ENCODE measurements at places on chromosomes 7 and 10.

GRCh38 chr10:86313621-86314041, 53.0 kb downstream of the GRID1 start:
- no peak for DNase-seq

- DNase-seq, result no peak
These were observed 545.0 kb upstream of the C7orf33 start for GRCh38 chr7:148045521-148045920.

DNA sequence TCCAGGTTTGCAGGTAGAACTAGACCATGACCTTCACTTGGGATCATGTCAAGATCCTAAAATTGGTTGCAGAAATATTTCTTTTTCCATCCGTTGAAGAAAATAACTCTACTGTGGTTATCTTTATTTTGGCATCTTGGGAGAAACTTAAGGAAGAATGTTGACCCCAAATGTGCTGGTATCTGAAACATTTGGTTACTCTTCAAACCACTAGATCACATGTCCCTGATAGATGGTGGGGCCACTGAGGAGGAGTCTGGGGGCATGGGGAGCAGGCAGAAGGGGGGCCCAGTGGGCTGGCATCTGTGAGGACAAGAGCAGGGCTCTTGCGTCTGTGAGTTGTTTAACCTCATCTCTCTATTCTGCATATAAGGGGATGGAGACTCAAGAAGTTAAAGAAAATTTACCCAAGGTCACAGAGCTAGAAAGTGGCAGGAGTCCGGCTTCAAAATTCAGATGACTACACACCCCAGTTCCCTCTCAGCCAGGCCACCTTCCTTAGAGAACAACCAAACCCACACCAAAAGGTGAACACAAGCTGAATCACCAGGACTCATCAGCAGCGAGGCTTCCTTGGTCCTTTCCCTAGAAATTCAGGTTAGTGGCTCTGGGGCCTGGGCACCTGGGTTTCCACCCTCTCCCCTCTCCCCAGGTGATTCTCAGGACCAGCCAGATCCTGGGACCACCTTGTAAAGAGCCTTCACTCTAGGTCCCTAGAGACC, 40.6 kb upstream of the SRGN start:
- no peak for DNase-seq

- DNase-seq, result no peak
These were observed 80.2 kb downstream of the ADCY1 start for GRCh38 chr7:45654341-45654740.

DNA sequence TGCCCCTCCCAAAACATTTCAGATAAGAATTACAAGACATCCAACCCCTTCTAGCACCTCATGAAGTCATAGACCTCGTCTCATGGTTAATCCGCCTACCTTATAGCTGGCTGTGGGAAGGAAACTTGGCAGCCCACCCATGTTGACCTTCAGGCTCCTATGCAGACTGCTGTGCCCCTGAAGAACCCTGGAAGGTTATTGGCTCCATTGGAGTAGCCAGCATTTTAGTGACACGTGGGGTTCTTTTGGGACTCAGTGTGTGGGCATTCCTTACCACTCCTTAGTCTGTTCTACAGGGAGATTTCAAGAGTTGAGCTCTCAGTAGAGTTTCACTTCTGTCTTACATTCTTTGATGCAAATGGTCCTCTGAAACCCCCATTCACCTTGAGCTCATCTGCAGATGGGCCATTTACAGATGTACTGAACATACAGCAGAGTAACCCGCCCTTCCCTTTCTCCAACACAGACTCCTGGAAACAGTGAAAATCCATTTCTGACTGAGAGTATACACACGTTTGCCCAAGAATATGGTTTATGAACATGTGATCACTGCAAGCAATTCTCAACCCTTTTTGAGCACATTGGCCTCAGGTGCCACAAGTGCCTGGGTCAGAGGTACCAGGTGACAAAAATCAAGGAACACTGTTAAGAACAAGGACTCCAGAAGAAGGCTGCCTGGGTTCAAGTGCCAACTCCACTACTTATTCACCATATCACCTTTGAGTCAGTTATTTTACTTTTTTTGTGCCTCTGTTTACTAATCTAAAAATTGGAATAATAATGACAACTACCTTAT, 54.0 kb upstream of the HECW1 start:
- no peak for DNase-seq

GRCh38 chr10:43790147-43790546, 141.5 kb upstream of the ZNF32 start:
- DNase-seq, result no peak

- no peak for DNase-seq
These were observed 240.8 kb upstream of the KLF14 start for GRCh38 chr7:130974794-130975193.

- no peak for DNase-seq
These were observed 935.9 kb downstream of the GATA3 start for GRCh38 chr10:8990280-8990987.

DNA sequence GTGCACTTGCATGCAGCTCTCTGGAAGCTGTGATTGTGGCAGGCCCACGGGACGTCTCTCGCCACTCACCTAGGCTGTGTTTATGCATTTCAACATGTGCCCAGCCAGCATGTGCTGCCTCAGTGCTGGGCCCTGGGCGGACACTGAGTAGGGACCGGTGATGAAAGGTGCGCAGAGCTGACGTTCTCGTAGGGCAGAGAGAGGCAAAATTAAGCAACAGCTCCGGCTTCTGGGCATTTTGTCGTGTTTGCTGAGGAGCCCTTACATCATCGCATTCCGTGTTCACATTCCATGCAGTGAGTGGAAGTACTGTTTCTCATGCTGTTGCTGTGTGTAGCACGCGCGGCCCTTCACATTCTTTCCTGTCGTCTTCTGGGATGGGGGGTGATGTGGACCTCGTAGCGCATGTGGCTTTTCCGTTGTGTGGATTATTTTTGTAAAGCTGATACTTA, 50.5 kb downstream of the PRF1 start:
- DNase-seq, result no peak

DNA sequence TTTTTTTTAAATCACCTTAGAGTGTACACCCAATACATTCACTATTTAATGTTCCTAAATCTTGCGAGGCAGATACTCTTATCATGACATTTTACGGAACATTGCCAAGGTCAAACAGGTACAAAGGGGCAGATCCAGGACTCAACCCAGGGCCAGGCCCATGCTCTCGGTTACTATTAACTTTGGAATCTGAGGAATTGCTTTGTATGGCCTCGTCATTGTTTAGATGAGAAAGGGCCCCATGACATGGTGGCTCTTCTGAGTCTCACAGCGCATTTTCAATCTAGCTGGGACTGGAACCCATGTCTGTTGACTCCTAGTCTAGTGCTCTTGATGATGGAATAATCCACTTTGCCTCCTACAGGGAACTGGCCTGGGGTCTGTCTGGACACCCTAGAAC, 59.1 kb downstream of the GATA3 start:
- no peak for DNase-seq

DNA sequence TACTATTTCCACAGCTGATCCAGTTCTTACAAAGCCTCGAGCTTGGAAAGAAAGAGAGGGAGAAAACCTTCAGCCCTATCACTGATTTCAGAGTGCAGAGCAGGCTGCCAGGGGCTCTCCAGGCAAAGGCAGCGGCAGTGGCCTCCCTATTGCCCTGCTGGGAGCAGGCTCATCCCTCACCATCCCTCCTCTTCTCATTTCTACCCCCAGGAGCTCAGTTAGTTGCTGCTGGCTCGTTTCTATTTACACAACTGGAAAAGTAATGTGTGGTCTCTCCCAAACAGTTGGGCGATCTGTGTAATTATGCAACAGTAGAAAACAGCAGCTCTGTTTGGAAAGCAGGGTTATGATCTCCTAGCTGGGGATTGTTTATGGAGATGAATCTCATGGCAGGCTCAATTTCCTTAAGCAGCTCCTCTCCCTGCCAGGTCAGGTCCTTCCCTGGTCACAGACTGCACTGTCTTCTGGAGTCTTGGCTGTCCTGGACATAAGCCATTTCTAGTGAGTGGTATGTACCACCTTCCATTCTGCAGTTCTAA, 28.7 kb upstream of the TNS3 start:
- no peak for DNase-seq

DNA sequence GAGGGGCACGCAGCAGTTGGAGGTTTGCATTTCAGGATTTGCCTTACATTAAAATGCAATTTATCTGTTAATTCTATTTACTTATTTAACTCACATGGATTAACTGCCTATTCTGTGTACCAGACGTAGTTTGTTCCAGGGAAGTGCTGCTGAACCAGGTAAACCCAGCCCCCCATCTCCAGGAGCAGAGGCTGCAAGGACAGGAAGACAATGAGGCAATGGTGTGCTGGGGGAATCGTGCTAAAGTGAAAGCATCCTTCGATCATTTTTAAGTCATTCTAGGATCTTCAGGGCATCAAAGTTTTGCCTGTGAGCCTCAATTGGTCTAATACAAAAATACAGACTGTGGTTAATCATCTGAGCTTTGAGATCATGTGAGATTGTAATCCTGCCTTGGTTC, 166.4 kb downstream of the DNAJB6 start:
- DNase-seq, result no peak

- no peak for DNase-seq
These were observed 53.6 kb upstream of the LRRC17 start for GRCh38 chr7:102859084-102859798.

GRCh38 chr10:88457660-88458059, 125.5 kb downstream of the RNLS start:
- no peak for DNase-seq

DNA sequence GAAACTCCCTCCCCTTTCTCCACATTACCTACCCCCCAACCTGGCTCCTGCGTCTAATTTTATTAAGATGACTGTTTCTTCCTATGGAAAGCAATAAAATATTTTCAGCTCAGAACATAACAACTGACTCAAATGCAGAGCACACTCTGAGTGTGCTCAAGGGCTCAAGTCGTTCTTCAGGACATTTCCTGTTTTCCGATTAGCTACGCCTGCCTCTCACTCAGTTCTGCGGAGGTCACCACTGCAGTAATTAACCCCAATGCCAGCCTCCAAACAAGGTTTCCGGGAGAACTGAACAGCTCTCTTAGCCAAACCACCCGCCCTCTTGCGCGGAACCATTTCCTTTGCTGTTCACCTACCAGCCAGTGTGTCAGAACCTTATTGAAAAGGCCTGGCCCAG, 19.3 kb downstream of the MYOF start:
- no peak for DNase-seq

DNA sequence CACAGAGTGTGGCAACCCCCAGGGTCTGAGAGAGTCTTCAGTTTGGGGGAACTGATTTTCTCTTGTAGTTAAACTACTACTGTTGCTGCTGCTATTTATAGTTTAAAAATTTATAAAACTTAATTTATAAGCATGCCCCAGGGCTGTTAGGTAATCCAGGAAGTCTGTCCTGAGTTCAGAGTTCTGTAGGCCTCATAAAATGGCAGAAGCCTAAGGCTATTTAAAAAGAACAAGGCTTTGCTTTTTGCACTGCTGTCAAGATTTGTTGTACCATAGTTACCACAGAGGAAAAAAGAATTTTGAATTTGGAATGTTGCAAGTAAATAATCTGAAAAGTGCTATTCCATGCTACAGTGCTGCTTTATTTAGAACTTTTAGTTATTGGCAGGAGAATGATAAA, 66.1 kb downstream of the AGK start:
- DNase-seq, result no peak

DNA sequence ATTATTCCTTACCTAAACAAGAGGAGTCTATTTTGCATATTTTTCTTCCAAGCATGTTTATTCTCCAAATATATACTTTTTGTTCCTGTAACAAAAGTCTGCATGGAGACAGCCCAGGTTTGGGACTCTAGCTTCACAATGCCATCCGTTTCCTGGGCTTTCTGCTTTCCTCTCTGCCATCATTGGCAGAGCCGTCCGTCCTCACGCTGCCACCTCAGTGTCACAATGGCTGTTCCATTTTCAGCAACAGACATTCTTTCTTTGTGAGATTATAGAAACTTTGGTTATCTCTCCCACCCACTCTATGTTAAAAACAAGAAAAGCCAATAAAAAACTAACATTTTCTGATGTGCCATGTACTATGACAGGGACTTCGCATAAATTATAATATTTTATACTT, 825.2 kb downstream of the REEP3 start:
- no peak for DNase-seq

GRCh38 chr10:114068054-114068707, 24.5 kb downstream of the ADRB1 start:
- no peak for DNase-seq

GRCh38 chr7:118076564-118076963, 107.4 kb upstream of the LSM8 start:
- no peak for DNase-seq

DNA sequence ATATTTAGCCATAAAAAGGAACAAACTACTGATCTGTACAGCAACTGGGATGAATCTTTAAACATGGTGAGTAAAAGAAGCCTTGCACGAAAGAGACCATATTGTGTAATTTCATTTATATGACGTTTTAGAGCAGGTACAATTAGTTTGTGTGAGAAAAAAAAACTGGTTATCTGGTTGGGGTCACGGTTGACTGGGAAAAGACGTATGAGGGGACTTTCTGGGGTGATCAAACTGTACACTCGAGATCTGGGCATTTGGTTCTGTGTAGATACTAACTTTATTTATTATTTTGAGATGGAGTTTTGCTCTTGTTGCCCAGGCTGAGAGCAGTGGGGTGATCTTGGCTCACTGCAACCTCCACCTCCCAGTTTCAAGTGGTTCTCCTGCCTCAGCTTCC, 4.2 kb downstream of the PRKRIP1 start:
- no peak for DNase-seq

- no peak for DNase-seq
These were observed 902.6 kb upstream of the MBL2 start for GRCh38 chr10:53675177-53675576.

GRCh38 chr7:100413346-100413745, 15.2 kb downstream of the ZCWPW1 start:
- no peak for DNase-seq

DNA sequence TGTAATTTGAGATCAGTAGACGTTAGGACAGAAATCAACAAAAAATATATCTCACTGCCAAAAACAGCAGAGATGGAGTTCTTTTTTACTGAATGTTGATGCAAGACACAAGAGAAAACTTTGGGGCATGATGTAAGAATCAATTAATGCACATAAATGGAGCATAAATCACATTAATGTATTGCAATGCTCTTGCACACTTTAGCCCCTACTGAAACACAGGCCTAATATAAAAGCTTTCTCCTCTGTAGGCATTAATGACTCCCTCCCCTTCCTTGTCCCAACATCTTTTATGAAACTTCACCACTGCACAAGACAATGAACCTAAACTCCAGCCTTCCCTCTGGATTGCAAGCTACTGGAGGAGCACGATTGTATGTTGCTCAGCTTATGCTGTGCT, 58.8 kb downstream of the CACNA2D1 start:
- DNase-seq, result no peak

- DNase-seq, result no peak
These were observed 117.0 kb upstream of the AFAP1L2 start for GRCh38 chr10:114521255-114521654.

DNA sequence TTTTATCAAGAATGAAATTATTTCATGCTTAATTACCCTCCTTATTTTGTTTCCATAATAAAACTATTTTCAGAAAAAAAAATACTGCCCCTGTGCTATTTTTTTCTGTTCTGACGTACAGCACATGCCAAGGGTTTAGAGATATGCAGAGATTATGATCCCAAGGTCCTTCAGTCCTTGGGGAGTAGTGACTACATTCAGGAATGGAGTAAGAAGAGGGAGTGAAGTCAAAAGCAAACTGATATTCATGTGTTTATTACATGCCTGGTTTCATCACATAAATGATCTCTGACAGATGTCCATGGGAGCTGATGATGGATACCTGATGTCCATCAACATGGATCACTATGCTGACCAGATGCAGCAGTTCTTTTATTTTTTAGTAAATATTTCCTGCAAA, 17.2 kb downstream of the AKAP9 start:
- DNase-seq, result no peak

Data from Karpas-422 (cell line).